ENCODE measurements at places on chromosomes 5 and 9. TPM values are rescaled to one million over a fixed set of nuclear protein-coding genes. Genes with fewer than 3 reads are reported as not detected.

DNA sequence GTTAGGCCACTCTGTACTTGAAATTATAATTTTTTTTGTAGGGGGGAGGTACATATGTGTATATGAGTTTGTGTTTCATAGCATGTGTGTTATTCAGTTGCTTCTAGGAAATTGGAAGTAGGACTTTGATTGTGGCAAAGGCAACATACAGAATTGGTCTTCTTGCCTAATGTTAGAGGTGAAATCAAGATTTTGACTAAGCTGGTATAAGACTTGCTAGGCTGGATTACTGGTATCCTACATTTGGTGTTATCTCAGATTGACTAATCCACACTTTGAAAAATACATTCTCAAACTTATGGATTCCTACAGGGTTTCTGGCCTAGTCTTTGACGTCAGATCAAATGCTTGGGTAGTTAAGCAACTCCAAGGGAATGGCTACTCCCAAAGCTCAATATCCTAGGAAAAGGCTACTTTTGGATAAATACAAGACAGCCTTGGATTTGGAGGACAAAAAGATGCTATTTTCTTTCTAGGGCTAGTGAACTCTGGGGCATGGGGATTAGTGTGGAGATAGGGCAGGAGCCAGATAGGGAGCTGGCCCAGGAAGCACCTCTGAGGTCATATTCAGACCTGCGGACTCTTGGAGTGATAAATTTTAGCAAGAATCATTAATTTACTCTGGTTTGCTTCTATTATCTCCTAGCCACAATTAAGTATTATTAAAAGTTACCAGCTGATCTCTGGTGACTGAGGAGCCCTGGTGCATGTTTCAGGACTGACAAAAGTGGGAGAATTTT lies 144.0 kb upstream of the RPS23 start:
- DNase-seq = no peak

DNA sequence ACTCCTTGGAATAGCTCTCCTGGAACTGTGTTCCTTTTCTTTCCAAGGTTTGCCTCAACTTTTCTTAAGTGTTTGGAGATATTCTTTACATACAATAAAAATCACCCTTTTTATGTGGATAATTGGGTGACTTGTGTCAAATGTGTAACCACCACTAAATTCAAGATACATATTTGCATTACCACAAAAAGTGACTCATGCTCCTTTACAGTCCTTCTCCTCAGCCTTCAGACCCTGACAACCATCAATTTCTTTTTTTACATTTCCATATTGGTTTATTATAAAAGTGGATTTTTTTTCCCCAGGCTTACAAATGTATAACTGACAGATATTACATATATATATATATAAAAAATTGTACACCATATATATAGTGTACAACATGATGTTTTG lies 372.0 kb upstream of the KCNN2 start:
- no peak for DNase-seq

- no peak for DNase-seq
These were observed 470.6 kb upstream of the MPDZ start for GRCh38 chr9:13750061-13750460.

The SLC24A2 gene
- total RNA-seq = not detected

The CFAP90 gene
- total RNA-seq = not detected

Measured in lower leg skin (tissue), 4 donors.